Aorta (tissue), 5 donors: ENCODE measurements at places on chromosomes 3 and 15. TPM values are rescaled to one million over a fixed set of nuclear protein-coding genes. Genes with fewer than 3 reads are reported as not detected.

CSPG4 gene
- polyA plus RNA-seq = 10.6 TPM

ZNF80 gene
- not detected for polyA plus RNA-seq

TMCC1 gene
- polyA plus RNA-seq = 10.8 TPM

ITIH1 gene
- polyA plus RNA-seq = 0.50 TPM

LIPC gene
- polyA plus RNA-seq = 0.38 TPM

ZPLD1 gene
- not detected for polyA plus RNA-seq

LIPH gene
- polyA plus RNA-seq = 0.77 TPM

MESP2 gene
- polyA plus RNA-seq = 3.0 TPM

GOLGA8R gene
- polyA plus RNA-seq = 6.8 TPM

SPTSSB gene
- polyA plus RNA-seq = not detected

NMNAT3 gene
- 3.4 TPM for polyA plus RNA-seq

FBXO40 gene
- not detected for polyA plus RNA-seq

FOXB1 gene
- polyA plus RNA-seq = not detected

ONECUT1 gene
- polyA plus RNA-seq = not detected

GRCh38 chr3:66402596-66403290 lies 98.1 kb downstream of the LRIG1 start:
- no peaks in the 10 kb centered on the region for H3K27me3 ChIP-seq
- H3K36me3 ChIP-seq = no peaks in the 10 kb centered on the region
- H3K4me3 ChIP-seq = no peak overlapping the region
- peaks cover 4% of the 10 kb centered on the region for H3K4me1 ChIP-seq
- DNase-seq = no peak

GRCh38 chr3:128867200-128868125 lies 12.0 kb upstream of the ACAD9 start:
- no peak overlapping the region for H3K4me3 ChIP-seq
- H3K36me3 ChIP-seq = no peaks in the 10 kb centered on the region
- H3K27me3 ChIP-seq = no peaks in the 10 kb centered on the region
- no peaks in the 10 kb centered on the region for H3K4me1 ChIP-seq
- no peak for DNase-seq

- H3K27ac ChIP-seq = no peak overlapping the region
- no peaks in the 10 kb centered on the region for H3K36me3 ChIP-seq
- H3K4me3 ChIP-seq = no peak overlapping the region
- no peak for DNase-seq
- no peaks in the 10 kb centered on the region for H3K27me3 ChIP-seq
Observed at GRCh38 chr3:160224256-160224655, 966 bp upstream of the C3orf80 start.

GRCh38 chr3:58260261-58260731 lies 22.7 kb downstream of the ABHD6 start:
- no peaks in the 10 kb centered on the region for H3K4me1 ChIP-seq
- H3K27ac ChIP-seq = no peak overlapping the region
- DNase-seq = no peak
- peaks cover 2% of the 10 kb centered on the region for H3K36me3 ChIP-seq
- no peak overlapping the region for H3K4me3 ChIP-seq
- H3K27me3 ChIP-seq = no peaks in the 10 kb centered on the region

- H3K4me1 ChIP-seq = no peaks in the 10 kb centered on the region
- no peaks in the 10 kb centered on the region for H3K27me3 ChIP-seq
- H3K36me3 ChIP-seq = no peaks in the 10 kb centered on the region
- no peak for DNase-seq
- no peak overlapping the region for H3K4me3 ChIP-seq
Observed at GRCh38 chr3:53938645-53939044, 47.0 kb upstream of the SELENOK start.

DNA sequence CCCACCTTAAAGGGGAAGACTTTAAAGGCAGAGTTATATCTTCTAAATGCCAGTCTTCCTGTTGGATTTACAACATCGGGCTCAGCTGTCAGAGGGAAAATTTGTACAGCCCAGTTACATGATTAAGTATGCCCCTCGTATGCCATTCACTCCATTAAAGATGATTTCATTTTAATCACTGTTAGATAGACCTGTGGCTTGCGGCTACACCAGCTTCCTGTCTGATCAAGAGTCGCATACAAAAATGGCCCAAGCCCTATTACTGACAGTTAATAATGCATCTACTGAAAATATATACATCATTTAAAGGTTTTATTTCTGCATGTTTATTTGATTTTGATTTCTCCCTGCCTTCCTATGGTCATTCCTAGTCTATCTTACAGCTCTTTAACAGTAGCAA lies 7.1 kb downstream of the EIF4E3 start:
- DNase-seq = no peak
- H3K27ac ChIP-seq = no peak overlapping the region
- no peaks in the 10 kb centered on the region for H3K36me3 ChIP-seq
- no peak overlapping the region for H3K4me3 ChIP-seq
- no peaks in the 10 kb centered on the region for H3K27me3 ChIP-seq
- no peaks in the 10 kb centered on the region for H3K4me1 ChIP-seq

GRCh38 chr15:68934341-68934740 lies 4.0 kb downstream of the SPESP1 start:
- no peak overlapping the region for H3K4me3 ChIP-seq
- H3K4me1 ChIP-seq = no peaks in the 10 kb centered on the region
- H3K27me3 ChIP-seq = no peaks in the 10 kb centered on the region
- H3K36me3 ChIP-seq = no peaks in the 10 kb centered on the region
- no peak overlapping the region for H3K27ac ChIP-seq

GRCh38 chr3:9244495-9245183 lies 4.8 kb downstream of the SRGAP3 start:
- no peaks in the 10 kb centered on the region for H3K27me3 ChIP-seq
- no peak for DNase-seq
- H3K27ac ChIP-seq = no peak overlapping the region
- H3K4me1 ChIP-seq = no peaks in the 10 kb centered on the region
- no peak overlapping the region for H3K4me3 ChIP-seq
- no peaks in the 10 kb centered on the region for H3K36me3 ChIP-seq

DNA sequence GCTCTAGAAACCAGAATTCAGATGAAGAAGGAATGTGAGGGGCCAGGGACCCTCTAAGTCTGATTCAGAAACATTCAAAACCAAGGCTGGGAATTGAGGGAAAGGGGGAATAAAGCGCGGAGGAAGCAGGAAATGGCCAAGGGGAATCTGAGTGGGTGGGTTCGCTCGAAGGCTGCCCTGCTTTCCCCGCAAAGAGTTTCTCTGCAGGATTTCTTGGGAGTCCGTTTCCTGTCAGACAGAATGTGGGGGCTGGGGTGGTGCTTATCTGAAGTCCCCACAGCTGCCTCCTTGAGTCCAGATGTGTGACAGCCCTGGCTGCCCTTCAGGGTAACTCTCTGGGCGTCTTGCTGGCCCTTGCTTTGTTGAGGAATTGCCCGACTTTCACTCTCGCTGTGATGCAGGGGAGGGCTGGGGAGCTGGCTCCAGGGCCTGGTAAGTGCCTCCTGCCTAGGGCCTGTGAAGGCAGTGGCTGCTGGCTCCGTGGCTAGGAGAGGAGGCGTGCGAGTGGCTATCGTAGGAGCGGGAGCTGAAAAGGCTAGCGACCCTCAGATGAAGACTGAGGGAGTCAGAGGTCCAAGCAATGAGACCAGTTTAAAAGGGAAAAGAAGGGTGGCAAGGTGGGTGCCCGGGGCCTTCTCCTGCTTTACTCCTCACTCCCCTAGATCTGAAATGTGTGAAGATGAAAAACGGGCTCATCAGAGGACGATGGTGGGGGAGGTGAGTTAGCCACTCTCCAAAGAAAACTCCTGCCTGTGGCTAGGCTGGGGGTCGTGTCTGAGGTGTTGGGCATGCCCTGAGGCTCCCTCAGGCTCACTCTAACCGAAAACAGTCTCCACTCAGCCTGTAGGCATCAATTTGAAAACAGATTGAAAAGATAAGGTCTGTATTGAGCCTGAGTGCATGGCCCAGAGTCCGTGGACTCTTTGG lies 143.9 kb upstream of the UMPS start:
- H3K4me3 ChIP-seq = no peak overlapping the region
- no peak overlapping the region for H3K27ac ChIP-seq
- no peaks in the 10 kb centered on the region for H3K36me3 ChIP-seq
- no peaks in the 10 kb centered on the region for H3K27me3 ChIP-seq

- H3K27ac ChIP-seq = peak overlapping the region; percentile 94
- H3K36me3 ChIP-seq = no peaks in the 10 kb centered on the region
Observed at GRCh38 chr15:72474466-72474911, 359 bp downstream of the ARIH1 start.

GRCh38 chr3:141129541-141130011 lies 78.4 kb downstream of the SPSB4 start:
- no peak overlapping the region for H3K4me3 ChIP-seq
- H3K36me3 ChIP-seq = no peaks in the 10 kb centered on the region
- H3K4me1 ChIP-seq = no peaks in the 10 kb centered on the region
- DNase-seq = no peak
- H3K27ac ChIP-seq = no peak overlapping the region

- H3K27ac ChIP-seq = no peak overlapping the region
- no peak for DNase-seq
- no peaks in the 10 kb centered on the region for H3K4me1 ChIP-seq
- no peaks in the 10 kb centered on the region for H3K27me3 ChIP-seq
- H3K36me3 ChIP-seq = no peaks in the 10 kb centered on the region
Observed at GRCh38 chr3:32281570-32282106, 43.2 kb downstream of the CMTM8 start.

- no peaks in the 10 kb centered on the region for H3K36me3 ChIP-seq
- DNase-seq = no peak
- no peaks in the 10 kb centered on the region for H3K27me3 ChIP-seq
- H3K4me1 ChIP-seq = no peaks in the 10 kb centered on the region
Observed at GRCh38 chr3:177430653-177431052, 233.4 kb upstream of the TBL1XR1 start.

DNA sequence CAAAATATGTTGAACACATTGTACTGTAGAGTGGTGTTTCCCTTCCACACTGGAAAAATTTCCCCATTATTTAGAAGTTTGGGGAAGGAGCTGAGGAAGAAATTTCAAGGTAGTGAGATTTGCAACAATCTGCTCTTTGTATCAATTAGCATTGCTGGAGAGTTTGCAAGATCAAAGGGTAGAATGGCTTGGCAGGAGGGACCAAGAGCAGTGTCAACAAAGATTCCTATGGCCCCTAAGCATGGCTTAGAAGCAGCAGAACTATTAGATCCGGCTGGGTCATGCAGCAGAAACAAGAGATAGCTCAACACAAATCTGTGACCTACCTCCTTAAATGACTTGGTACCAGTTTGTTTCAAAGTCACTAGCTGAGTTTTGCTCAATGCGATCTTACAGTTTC lies 175.0 kb downstream of the C3orf38 start:
- H3K27me3 ChIP-seq = no peaks in the 10 kb centered on the region
- no peak overlapping the region for H3K4me3 ChIP-seq
- DNase-seq = no peak
- no peaks in the 10 kb centered on the region for H3K4me1 ChIP-seq

- H3K27me3 ChIP-seq = no peaks in the 10 kb centered on the region
- H3K4me1 ChIP-seq = no peaks in the 10 kb centered on the region
- H3K36me3 ChIP-seq = no peaks in the 10 kb centered on the region
- no peak for DNase-seq
- H3K4me3 ChIP-seq = no peak overlapping the region
Observed at GRCh38 chr15:100988857-100989256, 69.7 kb downstream of the LRRK1 start.

DNA sequence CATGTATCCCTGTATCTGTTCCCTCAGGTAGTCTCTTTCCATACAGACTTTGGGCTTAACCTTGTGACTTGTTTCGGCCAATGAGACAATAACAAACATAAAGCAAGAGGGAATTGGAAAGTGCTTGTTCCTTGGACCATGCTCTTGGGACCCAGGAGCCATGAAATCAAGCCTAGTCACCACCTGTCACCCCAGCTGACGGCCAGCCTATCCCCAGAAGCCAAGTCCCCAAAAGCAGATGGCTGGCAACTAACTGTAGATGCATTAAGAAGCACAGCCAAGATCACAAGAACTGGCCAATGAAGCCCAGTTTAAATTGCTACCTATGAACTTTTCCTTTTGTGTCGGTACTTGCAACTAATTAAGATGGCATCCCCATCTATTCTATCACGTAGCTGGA lies 822.0 kb downstream of the CADM2 start:
- no peaks in the 10 kb centered on the region for H3K36me3 ChIP-seq
- no peak for DNase-seq
- no peak overlapping the region for H3K4me3 ChIP-seq

- H3K4me1 ChIP-seq = no peaks in the 10 kb centered on the region
- no peak for DNase-seq
- H3K36me3 ChIP-seq = no peaks in the 10 kb centered on the region
- no peak overlapping the region for H3K27ac ChIP-seq
- H3K4me3 ChIP-seq = no peak overlapping the region
Observed at GRCh38 chr15:81189583-81190283, 6.9 kb upstream of the IL16 start.

GRCh38 chr3:127975153-127976029 lies 60.4 kb downstream of the KBTBD12 start:
- no peaks in the 10 kb centered on the region for H3K36me3 ChIP-seq
- DNase-seq = no peak
- no peak overlapping the region for H3K4me3 ChIP-seq
- H3K27me3 ChIP-seq = no peaks in the 10 kb centered on the region
- no peak overlapping the region for H3K27ac ChIP-seq
- no peaks in the 10 kb centered on the region for H3K4me1 ChIP-seq

GRCh38 chr15:66617137-66618090 lies 51.6 kb upstream of the LCTL start:
- no peaks in the 10 kb centered on the region for H3K4me1 ChIP-seq
- H3K27ac ChIP-seq = peak overlapping the region; percentile 84
- no peaks in the 10 kb centered on the region for H3K36me3 ChIP-seq
- peak; percentile 92 for DNase-seq
- H3K4me3 ChIP-seq = no peak overlapping the region
- no peaks in the 10 kb centered on the region for H3K27me3 ChIP-seq

- H3K4me1 ChIP-seq = no peaks in the 10 kb centered on the region
- no peaks in the 10 kb centered on the region for H3K27me3 ChIP-seq
- no peak overlapping the region for H3K27ac ChIP-seq
Observed at GRCh38 chr3:127951276-127951675, 36.2 kb downstream of the KBTBD12 start.

GRCh38 chr15:68791431-68792283 lies 29.0 kb downstream of the ANP32A start:
- no peak overlapping the region for H3K4me3 ChIP-seq
- no peaks in the 10 kb centered on the region for H3K36me3 ChIP-seq
- H3K4me1 ChIP-seq = no peaks in the 10 kb centered on the region
- H3K27ac ChIP-seq = no peak overlapping the region
- H3K27me3 ChIP-seq = no peaks in the 10 kb centered on the region

DNA sequence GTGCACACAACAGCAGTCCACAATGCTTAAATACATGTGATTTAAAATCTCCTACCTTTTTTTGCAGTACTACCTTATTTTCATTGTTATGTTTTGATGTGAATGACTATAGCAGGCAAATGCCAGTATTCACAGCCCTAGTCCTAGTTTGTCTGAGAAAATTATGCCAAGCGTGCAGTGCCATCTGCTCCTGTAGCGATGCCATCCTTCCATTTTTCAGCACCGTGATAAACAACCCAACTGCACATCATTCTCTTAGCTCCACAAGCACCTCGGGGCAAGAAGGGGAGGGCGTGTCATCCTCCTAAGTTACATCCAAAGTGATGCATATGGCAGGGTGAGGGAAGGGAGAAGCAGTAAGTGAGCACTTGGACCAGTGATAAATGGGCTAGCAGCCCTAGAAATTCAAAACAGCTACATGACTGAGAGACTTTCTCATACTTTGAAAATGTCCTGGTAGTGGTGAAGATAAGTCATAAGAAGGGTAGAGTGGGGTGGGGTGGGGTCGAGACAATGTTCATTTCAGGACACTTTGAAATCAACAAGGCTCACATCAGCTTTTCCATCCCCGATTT lies 198.8 kb downstream of the LSAMP start:
- no peaks in the 10 kb centered on the region for H3K4me1 ChIP-seq
- no peaks in the 10 kb centered on the region for H3K36me3 ChIP-seq
- no peak overlapping the region for H3K27ac ChIP-seq
- no peak for DNase-seq
- H3K27me3 ChIP-seq = no peaks in the 10 kb centered on the region
